Activated gamma-delta T cell treated with Interleukin-2 at 50 U/mL for 16 hours (primary cell): ENCODE measurements at places on chromosomes 7 and 10.

DNA sequence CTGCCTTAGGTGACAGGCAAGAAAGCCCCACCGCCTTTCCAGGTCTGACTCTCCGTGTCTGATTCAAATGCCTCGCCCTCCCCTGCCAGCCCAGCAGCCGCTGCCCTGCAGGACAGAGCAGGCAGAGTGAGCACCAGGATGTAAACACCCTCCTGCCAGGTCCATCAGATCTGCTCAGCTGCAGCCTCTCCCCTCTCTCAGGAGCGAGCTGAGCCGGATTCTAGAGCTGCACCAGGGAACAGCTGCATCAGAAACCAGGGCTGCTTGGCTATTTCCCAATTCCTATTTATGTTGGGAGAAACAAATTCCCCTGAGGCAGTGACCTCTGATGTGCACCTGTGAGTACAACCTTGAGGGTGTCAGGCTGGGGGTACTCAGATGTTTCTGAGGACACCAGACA, 121.5 kb upstream of the ZMIZ1 start:
- no peak for DNase-seq

DNA sequence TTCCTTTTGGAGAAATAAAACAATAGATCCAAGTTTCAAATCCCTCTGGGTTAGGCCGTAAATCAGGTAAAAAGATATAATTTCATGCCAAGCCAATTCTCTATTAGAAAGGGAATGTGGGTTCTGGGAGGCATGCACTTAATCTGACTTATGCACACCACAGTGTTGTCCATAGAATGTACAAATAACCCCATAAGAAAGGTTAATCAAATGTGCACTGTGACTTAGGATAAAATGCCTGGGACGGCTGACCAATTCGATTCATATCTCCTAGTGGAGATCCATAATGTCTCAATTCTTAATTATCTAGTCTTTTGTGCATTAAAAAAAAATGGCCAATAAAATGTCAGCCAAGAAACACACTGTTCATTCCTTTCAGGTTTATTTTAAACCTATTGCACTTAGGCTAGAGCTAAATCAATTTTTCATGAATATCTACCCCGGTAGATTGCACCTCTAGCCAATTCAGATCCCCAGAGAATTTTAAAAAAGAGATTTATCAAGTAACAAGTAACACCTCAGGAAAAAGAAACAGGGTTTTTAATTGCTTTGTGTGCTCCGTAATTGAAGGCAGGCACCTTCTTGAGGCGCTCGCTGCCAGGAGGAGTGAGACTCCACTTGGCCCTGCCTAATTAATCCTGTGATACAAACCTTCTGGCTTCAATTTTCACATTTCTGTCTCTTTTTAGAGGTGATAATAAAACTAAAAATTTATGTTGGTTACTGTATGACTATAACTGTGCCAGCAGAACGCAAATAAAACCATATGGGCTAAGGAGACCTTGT, 265.1 kb downstream of the ETV1 start:
- DNase-seq, result no peak

DNA sequence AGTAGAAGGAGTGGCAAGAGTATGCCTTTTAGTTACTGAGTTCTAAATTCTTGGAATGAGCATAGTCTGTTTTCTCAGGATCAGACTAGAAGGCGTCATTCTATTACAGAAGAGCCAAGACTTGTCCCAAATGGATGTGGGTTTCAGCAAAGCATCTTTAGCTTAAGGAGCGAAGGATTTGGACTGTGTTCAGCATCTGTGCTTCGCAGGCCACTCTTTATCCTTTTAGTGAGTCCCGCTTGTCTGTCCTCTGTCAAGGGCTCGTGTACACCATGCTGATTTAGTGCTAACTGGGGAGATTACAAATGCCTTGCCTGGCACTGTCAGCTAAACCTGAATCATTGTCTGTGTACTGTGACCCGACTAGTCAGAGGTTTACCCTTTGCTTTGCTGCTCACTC, 465.7 kb downstream of the AUTS2 start:
- no peak for DNase-seq

- no peak for DNase-seq
These were observed 160.9 kb upstream of the GDF10 start for GRCh38 chr10:47139121-47139520.

DNA sequence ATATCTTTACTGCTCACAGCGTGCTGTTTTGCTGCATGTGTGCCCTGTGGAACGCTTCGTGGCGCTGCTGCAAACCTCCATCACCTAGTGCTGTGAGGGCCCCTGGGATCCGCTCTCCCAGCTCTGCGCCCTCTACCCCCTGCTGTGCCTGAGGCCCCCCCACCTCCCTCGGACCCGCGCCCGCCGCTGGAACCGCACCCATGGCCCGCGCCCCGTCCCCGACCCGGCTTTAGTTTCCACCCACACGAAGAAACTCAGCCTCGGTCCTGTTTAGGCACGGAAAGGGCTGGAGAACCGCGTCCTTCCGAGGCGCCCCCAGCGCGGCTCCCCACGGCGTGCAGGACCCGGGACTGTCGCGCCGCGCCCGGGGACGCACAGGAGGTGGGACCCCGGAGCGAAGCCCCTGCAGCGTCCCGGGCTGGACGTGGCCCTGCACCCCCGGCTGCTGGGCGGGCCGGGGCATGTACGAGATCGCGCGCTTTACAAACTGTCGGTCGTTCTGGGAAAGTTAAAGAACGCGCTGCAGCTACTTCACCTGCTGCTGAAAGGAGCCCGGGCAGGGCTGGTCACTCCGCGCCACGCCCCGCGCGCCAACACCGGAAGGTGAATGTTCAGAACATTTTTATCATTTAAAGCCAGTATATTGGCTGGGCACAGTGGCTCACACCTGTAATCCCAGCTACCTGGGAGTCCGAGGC, 54.3 kb downstream of the BMS1 start:
- DNase-seq, result no peak

GRCh38 chr10:35498693-35499092, 106.4 kb upstream of the GJD4 start:
- no peak for DNase-seq

- DNase-seq, result no peak
These were observed 80.8 kb downstream of the GPR26 start for GRCh38 chr10:123746942-123747341.

DNA sequence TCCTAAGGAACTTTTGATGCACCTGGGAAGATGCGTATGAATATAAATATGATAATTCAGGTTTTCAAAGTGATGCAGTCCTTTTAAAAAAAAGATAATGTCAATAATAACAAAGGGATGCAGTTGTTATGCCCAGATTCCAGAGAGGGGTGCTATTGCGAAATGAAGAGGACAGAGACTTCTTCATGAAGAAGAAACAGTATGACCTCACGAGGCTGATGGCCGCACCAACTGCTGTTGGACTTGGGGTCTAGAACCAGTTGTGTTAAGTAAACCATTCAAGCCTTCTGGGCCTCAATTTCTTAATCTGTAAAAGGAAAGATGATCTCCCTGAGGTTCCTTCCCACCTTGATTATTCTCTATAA, 55.1 kb downstream of the LYZL2 start:
- DNase-seq, result no peak

GRCh38 chr7:28626624-28627262, 214.4 kb downstream of the CREB5 start:
- DNase-seq, result no peak

DNA sequence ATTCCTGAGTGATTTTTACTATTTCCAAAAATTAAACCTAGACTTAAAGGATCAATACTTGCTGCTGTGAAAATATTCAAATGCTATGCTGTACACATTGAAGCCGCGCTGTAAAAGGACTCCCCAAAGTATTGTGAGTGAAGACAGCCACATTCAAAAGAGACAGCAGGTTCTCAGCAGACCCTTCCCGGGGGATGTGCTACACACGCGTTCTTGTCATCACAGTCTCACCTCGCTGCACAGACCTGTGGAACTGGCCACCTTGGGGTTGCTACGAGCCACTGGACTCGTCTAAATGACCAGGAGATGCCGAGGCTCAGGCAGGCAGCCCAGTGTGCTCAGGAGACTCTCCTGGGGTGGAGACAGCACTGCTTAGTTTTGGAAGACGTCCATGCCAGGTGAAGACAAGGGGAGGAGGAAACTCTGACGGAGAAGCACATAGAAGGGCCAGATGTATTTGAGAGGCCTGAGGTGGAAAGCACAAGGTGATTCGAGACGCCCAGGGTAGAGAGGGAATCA, 367.7 kb upstream of the SHH start:
- no peak for DNase-seq

GRCh38 chr7:24741679-24742505, 15.4 kb downstream of the GSDME start:
- no peak for DNase-seq

- no peak for DNase-seq
These were observed 477 bp upstream of the ZC3HAV1 start for GRCh38 chr7:139109983-139110411.

DNA sequence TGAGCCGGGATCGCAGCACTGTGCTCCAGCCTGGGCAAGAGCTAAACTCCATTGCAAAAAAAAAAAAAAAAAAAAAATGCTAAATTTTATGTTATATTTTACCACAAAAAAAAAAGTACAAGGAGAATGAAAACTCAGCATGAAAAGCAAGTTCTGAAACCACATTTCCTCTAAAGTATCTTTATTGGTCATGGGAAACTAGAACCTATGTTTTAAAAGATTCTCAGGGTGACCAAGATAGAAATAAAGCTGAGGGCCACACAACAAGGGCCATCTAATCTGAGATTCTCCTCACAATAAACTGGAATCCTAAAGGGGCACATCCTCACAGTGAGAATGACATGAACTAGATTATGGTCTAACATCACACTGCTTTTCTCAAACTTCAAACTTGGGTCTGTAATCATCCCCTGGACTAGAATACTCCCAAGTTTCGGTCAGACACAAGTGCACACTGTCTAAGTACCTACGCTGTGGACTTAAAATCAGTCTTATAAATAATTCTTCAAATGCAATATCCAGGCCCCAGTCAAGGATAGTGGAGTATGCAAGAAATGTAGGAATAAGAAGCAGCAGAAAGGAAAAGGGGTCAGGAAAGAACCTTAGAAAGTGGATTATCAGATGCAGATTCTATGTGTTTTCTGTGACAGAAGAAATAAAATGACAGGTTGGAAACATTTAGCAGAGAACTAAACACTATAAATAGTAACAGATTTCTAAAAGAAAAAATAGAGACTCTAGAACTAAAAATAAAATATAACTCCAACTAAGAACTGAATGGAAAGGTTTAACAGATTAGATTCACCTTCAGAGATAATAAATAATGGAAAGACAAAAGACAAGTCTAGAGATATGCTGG, 49.9 kb downstream of the COA1 start:
- no peak for DNase-seq

- DNase-seq, result no peak
These were observed 2.8 kb upstream of the REPIN1 start for GRCh38 chr7:150365673-150366398.

DNA sequence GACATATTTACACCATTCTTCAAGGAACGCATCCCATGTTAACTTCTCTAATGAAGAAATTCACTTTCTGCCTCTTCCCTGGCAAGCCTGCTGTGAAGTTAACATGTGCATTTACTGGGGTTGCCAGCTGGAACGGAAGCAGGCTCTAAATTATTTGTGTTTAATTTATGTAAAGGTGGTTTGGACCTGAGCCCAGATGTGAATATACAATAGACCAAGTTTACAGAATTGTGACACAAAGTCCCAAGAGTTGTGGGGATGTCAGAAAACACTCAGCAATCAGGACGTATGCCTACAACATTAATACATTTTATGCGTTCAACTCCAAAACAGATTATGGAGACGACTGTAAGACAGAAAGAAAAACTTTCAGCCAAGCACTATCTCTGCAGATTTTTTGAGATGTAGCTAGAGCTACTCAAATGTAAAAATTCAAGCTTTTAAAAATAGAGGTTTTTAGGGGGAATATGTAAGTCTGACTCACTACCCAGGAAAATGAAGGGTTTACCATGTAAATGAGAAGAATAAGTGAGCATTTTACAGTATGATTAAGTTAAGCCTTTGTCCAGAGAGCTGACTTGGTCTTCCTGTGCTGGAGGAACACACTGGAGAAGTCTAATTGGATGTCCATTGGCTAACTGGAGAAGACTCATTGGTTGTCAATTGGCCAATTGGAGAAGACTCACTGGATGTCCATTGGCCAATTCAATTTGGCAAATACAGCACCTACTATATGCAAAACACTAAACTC, 19.5 kb downstream of the NRP1 start:
- DNase-seq, result no peak

- DNase-seq, result no peak
These were observed 21.5 kb downstream of the PAX2 start for GRCh38 chr10:100766693-100767421.

DNA sequence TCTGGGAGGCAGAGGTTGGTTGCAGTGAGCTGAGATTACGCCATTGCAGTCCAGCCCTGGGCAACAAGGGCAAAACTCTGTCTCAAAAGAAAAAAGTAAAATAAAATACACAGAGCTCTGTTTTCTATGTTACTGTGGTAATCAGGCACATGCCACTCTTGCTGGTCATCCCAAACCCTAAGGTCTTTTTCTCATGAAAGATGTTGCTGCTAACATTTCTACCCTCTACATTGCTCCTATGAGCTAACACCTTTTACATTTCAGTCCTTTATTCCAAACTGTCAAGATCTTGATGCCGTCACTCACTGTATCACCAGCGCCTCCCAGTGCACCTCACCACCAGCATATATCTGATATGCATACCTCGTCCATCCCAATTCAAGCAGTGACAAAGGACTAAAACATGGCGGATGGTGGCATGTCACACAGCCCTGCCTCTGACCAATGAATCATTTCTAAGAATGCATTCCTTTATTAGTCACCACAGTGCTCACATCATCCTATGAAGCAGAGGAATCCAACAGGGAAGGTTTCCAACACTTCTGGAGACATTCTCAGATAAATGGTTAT, 4.3 kb downstream of the DAGLB start:
- no peak for DNase-seq

- DNase-seq, result no peak
These were observed 5.5 kb upstream of the ADCY1 start for GRCh38 chr7:45568536-45569289.

DNA sequence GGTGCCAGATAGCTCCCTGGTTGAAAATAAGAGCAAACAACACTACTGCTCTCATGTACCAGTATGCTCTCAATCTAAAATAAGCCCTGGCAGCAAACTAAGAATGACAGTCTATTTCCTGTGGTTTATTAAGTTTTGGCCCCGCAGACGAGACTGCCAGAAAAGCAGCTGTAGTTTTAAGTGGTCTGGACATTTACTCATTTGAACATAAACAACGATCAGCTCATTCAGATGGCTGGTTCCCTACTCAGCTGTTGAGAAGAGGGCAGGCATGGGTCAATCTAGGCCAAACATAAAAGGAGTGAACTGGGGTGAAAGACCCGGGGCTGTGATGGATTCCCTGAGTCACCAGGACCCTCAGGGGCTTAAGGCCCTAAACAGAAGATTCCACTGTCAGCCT, 4.5 kb downstream of the TRIL start:
- no peak for DNase-seq

- DNase-seq, result no peak
These were observed 41.6 kb downstream of the LAMB1 start for GRCh38 chr7:107961405-107961804.
